ENCODE measurements at places on chromosomes 1 and 21.

- DNase-seq: no peak
Measured at GRCh38 chr1:158286487-158286886, 3.2 kb upstream of the CD1C start.

- DNase-seq: no peak
Measured at GRCh38 chr1:247434005-247434404, 18.0 kb downstream of the NLRP3 start.

- no peak for DNase-seq
Measured at GRCh38 chr1:92747735-92748134, 37.2 kb downstream of the EVI5 start.

- no peak for DNase-seq
Measured at GRCh38 chr1:160078512-160079195, 2.7 kb upstream of the KCNJ9 start.

DNA sequence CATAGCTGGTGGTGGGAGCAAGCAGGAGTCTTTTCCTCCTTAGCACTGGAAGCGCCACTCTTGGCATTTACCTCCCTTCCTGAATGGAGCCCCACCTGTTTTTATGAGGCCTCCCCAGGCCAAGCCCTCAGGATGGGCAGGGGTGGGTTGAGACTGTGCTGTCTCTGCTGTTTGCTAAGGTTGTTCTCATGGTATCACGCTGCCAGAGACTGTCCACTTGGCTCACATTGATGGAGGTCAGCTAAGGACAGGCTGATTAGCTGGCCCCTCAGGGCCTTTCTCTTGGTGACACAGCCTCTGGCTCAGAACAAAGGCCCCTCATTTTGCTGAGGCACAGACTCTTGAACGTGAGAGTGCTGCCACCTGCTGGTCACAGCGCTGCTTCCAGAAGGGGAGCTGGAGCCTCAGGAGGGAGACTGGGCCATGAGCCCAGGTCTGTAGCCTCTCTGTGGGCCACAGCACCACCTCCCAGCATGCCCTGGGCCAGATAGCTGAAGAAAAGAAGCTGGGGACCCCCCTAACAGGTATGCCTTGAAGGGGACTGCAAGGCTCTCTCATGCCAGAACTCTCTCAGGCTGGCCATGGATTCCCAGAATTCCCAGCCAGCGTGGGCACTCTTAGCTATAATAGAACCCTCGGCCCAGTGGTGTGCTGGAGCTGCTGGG lies 85.6 kb downstream of the CD58 start:
- peak; percentile 84 for DNase-seq

DNA sequence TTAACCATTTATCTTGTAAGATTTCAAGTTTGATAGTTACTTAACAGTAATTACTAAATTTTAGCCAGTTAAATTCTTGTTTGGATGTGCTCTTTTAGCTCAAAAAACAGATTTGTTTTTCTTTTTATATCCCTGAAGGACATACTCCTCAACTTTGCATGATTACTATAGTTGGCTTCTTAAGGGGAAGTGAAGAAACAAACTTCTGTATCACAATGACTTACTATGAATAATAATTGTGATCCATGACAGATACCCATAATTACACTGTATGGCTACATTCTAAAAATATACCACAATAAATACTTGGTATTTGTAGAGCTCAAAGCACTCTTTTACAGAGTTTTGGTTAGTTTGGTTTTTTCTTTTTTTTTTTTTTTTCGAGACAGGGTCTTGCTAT lies 55.8 kb downstream of the IARS2 start:
- DNase-seq: no peak

- no peak for DNase-seq
Measured at GRCh38 chr1:75811211-75811981, 14.7 kb downstream of the MSH4 start.

GRCh38 chr1:27600498-27601175 lies 3.3 kb downstream of the AHDC1 start:
- no peak for DNase-seq

- DNase-seq: no peak
Measured at GRCh38 chr1:19449454-19450228, 35.7 kb downstream of the CAPZB start.

GRCh38 chr21:35386491-35387079 lies 337.5 kb upstream of the RUNX1 start:
- no peak for DNase-seq

- DNase-seq: no peak
Measured at GRCh38 chr1:41412748-41413147, 51.5 kb downstream of the FOXO6 start.

- DNase-seq: no peak
Measured at GRCh38 chr1:206470692-206471414, 577 bp downstream of the IKBKE start.

DNA sequence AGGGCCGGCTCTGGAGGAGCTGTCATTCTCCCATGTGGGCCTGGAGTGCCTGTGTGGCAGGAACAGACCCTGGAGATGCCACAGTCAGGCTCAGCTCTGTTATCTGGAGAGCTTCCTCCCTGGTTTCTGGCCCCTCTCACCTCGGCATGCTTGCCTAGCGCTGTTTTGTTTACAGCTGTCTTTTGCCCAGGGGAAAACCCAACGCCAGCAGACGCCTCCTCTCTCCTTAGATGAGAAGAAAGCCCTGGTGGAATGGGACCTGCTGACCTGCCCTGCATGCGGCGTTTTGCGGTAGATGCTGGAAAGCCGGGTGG lies 104.9 kb downstream of the CRYAA start:
- DNase-seq: no peak

GRCh38 chr1:56315293-56315942 lies 263.9 kb downstream of the PLPP3 start:
- no peak for DNase-seq

DNA sequence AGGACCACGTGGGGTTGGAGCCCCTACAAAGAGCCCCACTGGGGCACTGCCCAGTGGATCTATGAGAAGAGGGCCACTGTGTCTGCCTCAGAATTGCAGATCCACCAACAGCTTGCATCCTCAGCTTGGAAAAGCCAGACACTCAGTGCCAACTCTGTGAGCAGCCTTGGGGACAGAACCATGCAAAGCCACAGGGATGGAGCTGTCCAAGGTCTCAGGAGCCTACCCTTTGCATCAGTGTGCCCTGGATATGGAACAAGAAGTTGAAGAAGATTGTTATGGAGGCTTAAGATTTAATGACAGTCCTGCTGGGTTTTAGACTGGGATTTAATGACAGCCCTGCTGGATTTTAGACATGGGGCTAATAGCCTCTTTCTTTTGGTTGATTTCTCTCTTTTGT lies 1670.9 kb downstream of the PLA2G4A start:
- no peak for DNase-seq

DNA sequence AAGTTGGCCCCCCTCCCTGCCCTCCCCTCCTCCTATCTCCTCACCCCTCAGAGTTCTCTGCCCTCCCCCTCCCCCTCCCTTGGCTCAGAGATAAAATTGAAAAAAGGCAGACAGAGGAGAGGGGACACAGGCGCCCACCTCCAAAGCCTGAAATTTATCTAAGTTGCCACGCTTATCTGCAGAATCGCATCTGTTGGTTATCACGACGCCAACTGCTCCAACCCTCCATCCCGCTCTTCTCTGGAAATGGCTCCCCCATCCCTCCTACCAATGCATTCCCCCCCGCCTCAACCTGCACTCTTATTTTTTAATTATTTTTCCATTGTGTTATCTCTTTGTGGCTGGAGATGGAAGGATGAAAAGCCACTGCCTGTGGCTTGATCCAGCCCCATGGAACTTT lies 90.3 kb downstream of the TAS1R2 start:
- no peak for DNase-seq

DNA sequence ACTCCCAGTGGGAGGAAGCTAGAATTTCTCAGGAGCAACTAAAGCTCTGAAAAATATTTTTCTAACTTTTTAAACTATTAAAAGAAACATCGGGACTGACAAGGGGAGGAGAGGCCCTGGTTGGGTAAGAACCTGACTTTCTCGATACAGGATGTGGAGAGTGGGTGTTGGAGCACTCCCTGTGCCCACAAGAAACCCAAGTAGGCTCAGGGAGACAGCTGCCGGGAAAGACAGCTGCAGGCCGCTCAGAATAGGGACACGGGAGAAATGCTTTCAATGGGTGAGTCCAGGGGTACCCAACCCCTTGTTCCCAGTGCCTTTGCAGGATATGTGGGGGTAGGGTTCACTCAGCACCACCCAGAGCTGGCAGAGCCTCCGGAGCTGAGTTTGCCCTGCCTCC lies 43.6 kb downstream of the PLEKHA6 start:
- no peak for DNase-seq

- DNase-seq: no peak
Measured at GRCh38 chr1:228542981-228543380, 55.8 kb downstream of the RNF187 start.

DNA sequence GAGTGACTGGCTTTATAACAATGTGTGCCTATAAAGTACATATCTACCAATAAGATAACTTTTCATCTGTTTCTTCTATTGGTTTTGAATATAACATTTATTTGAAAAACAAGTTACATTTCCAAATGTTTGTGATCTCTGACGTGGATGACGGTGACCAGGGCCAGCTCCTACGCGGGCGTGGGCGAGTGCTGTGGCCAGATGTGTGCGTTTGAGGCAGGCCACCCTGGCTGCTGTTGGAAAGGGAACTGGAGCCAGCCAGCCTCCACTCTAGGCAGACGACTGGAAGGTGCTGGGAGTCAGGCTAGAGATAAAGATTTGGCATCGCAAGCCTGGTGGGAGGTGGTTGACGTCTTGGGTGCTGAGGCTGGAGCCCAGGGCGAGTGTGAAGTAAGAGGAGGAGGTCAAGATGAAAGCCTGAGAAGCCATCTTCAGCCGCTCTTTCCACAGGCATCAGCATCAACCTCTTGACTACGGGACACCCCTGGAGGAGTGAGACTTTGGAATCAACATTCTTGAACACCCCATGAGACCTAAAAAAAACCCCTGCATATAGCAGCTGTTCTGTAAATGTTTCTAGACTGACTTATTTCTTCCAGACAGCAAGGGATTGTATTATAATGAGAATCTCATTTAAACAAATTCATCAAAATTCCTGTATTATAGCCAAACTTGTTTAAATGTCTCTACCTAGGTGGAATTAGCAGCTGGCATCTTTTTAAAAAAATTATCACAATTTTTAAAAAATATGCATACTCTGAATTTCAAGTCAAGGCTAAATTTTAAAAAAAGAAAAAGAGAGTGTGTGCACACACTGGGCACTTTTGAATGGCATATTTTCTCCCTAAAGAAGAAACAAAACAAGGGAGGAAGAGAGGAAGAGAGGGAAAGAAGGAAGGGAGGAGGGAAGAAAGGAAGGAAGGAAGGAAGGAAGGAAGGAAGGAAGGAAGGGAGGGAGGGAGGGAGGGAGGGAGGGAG lies 112.5 kb upstream of the SLC44A3 start:
- DNase-seq: no peak

- DNase-seq: no peak
Measured at GRCh38 chr1:198373376-198373775, 167.1 kb downstream of the ATP6V1G3 start.

DNA sequence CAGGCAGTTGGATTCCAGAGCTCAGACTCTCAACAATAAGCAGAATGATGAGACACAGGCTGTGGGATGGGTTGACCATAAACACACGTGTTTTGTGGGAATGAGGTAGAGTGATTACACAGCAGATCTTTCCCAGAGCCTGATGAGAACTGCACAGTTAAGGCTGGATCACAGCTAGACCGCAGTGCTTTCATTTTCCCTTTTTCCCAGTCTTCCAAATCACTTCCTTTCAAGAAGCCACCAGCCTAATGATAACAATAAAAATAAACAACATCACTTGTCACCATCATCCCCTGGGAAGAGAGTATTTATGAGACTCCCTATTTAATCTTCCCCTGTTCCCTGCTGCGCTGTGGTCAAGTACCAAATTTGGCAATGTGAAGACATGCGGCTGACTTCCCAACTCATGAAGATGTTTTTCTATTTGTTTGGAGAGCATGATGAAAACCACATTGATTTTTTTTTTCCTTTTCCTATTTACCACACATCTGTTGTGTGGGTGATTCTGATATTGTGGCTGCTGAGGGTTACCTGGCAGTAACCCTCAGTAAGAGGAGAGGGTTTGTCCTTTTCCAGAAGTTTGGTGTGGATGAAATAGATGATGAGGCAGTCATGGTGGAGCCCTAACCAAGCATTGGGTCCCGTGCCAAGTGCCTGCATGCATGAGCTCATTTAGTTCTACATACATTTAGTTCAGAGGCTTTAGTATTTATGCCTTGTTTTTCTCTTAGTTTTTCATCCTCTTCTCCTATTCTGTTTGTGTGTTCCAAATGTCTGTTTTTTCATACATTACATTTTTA lies 248.9 kb upstream of the HOOK1 start:
- no peak for DNase-seq

DNA sequence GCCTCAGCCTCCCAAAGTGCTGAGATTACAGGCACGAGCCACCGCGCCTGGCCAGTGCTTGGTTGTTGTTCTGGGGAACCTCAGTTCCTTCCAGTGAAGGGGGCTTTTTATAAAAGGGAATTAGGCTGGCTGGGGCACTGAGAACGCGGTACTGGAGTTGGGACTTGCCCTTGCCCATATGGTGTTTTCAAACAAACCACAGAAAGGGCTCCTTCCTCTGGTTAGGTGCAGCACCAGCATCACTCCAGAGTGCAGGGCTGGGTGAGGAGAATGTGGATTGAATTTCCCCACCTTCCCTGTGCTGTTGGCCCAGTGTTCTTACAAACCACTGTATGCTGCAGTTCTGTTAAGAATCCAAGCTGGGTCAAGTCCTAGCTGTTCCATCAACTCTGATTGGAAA lies 5.3 kb downstream of the MAN1C1 start:
- DNase-seq: no peak

DNA sequence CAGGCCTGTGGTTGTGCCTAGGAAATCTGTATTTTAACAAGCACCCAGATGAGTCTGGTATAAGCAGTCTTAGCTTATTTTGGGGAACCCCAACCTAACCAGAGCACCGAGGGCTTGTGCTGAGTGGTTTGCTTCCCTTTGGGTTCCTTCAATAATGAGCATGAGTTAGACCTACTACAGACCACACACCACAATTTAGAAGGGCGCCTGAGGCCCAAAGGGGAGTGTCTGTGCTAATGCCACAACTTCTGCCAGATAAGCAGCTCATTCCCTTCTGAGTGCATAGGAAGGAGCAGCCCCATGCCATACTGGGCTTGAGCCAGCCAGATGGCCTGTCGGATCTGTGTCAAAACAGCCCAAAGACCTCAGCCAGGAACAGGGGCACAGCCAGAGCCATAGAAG lies 15.4 kb upstream of the LSS start:
- no peak for DNase-seq

GRCh38 chr1:119132179-119132578 lies 8.3 kb downstream of the WARS2 start:
- no peak for DNase-seq

- no peak for DNase-seq
Measured at GRCh38 chr1:37631036-37631435, 3.7 kb downstream of the RSPO1 start.

DNA sequence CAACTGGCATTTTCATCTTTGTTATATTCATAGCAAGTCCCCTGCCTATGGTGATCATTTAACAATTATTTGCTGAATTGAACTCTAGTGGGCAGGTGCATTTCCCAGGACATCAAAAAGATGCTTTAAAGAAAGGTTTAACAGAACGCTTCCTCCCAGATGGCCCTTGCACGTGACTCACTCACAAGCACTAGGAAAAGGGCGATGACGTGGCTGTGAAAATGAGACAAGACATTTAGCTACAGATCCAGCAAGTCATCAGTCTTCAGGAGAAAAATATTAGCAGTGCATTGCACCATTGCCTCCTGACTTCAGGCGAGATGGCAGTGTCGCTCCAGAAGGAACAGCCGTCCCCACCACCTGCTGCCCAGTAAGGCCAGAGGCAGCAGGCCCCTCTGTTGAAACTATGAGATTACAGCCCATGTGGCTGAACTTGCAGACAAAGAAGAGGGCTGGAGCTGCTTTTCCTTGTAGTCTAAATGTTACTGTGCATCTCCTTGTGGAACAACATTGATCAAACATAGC lies 37.2 kb downstream of the DSCAM start:
- DNase-seq: no peak
